SK-N-MC (cell line): ENCODE measurements at places on chromosomes 6 and 20.

DNA sequence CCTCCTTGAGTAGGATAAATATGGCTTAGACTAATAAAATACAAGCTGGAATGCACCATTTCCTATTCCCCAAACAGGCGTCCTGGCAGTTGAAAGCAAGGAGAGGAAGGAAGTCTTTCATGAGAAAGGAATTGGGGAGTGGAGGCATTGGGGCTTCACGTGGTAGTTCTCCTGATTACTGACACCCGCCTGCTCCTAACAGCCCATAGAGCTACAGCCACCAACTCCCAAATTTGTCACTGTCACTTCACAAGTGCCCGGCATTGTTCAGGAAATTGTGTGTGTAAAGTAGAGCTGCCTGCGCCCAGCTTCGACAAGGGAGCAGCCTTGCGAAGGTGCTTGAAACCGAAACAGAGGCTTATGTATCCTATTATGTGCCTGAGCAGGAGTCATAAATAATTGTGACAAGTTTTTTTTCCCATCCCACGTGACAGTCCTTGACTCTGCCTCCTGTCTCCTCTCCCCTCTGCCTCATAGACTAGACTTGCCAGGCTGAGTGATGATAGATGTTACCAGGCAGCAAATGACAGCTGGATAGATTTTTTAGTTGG lies 301.7 kb upstream of the ZFP64 start:
- no peak for DNase-seq

- DNase-seq = no peak
These were observed 534.0 kb upstream of the JARID2 start for GRCh38 chr6:14711704-14712379.

DNA sequence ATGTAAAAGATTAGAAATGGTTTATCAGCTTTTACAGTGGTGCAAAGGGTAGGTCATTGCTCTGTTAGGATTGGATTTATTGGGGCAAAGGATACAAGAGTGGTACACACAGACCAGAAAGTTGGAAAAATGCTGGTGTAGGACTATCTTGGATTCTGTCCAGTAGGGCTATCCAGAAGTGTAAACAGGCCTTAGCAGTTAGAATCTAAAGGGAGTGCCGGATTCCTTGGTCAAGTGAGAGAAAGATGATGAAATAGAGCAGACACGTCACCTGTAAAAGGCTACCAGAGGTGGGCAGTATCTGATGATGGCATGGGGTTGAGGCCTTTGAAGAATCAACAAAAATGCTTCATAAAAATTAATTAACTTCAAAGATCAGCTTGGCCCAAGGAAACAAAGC lies 975.9 kb downstream of the KIF16B start:
- no peak for DNase-seq

GRCh38 chr6:32154514-32155161 lies 697 bp downstream of the PPT2 start:
- no peak for DNase-seq

DNA sequence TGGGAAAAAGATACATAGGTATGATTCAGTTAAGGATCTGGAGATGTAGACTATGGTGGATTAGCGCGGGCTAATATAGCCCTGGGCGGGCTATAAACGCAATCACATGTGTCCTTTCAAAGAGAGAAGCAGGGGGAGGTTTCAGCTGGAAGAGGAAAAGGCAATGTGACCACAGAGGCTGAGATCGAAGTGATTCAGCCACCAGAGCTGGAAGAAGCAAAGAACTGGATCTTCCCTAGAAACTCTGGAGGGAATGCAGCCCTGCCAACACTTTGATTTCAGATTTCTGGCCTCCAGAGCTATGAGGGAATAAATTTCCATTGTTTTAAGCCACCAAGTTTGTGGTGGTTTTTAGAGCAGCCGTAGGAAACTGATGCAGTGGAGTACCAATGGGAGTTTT lies 81.5 kb upstream of the NHSL1 start:
- DNase-seq = no peak

DNA sequence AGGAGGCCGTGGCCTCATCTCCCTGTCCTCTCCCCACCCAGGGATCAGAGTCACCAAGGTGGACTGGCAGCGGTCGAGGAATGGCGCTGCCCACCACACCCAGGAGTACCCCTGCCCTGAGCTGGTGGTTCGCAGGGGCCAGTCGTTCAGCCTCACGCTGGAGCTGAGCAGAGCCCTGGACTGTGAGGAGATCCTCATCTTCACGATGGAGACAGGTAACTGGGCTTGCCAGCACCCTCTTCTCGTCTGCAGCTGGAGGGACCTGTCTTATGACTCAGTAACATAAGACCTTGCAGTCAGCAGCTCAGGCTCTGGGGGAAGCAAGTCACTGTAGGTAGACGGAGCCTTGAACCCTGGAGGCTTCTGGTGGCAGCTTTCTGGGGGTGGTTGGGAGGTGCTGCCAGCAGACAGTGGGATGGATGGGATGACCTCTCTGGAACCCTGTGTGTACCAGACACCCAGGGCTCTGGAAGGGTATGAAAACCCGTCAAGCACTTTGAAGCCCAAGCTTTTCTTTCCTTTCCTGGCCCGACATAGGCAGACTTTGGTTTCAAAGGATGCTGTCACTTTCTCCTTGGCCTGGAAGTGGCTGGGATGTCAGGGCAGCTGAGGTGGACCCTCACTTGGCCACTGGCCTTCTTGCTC lies 13.8 kb downstream of the TGM6 start:
- DNase-seq = no peak

DNA sequence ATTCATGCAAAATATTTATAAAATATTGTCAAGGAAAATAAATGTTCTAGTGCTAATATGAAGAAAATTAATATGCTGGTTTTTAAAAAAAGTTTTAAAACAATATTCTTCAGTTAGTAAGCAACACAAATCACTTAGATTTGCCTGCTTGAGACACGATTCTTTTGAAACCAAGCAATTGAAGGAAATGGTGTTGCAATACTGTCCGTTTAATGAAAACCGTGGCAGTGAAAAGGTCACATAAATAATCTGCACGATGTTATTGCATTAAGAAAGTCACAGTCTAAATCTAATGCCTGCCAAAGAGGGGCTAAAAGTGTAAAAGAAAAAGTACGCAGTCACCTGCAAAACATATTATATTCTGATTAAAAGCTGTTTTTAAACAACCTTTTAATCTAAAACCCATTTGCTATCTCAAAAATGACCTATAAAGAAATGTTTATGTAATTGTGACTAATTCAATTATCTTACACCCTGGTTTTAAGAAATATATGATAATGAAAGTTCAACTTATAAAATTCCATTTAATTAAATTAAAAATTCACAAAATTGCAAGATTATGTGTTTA lies 143.0 kb downstream of the GMDS start:
- no peak for DNase-seq

- DNase-seq = no peak
These were observed 41.9 kb upstream of the TAB2 start for GRCh38 chr6:149275621-149276020.

GRCh38 chr6:39608652-39609345 lies 116.4 kb downstream of the KIF6 start:
- DNase-seq = no peak
